WERI-Rb-1 (cell line): ENCODE measurements at places on chromosomes 12 and 14.

DNA sequence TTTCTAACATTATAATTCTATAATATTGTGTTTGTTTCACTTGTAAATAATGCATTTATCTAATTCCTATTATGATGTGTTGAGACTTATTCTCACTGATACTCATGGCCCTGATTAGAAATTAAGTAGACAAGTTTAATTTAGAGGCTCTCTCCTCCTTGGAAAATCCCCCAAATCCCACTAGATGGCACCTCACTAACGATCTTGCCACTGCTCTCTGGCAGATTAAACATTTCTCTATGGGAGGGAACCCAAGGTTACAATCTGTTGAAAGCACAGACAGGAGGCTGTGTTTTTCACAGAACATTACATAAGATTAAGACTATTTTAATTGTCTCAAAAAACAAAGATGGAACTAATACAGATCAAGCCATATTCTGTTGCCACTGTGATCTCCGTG, 318.7 kb downstream of the LRFN5 start:
- DNase-seq: peak; percentile 41

DNA sequence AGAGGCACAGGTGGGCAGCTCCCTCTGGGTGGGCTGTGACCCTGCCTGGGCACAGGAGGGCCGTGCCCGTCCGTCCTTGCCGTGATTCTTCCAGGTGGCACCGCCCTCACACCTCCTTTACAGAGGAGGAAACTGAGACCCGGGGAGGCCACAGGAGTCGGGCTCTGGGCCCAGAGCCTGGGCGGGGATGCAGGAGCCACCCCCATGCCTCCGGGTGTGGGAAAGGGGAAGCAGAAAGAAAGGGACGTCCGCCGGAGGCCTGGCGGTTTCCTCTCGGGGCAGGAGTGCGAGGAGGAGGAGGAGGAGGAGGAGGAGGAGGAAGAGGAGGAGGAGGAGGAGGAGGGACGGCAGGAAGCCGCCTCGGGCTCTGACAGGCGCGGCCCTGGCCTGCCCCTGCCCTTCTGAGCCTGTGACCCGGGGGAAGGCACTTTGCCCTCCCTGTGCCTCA, 23.0 kb downstream of the SH2B3 start:
- DNase-seq: no peak

- no peak for DNase-seq
Measured at GRCh38 chr12:54217774-54218241, 29.0 kb upstream of the SMUG1 start.

- DNase-seq: peak; percentile 54
Measured at GRCh38 chr14:106564058-106564643, 1037.8 kb downstream of the TMEM121 start.

GRCh38 chr12:117098024-117098360, 1.2 kb downstream of the TESC start:
- no peak for DNase-seq

GRCh38 chr14:96711559-96712267, 85.5 kb upstream of the VRK1 start:
- no peak for DNase-seq

- DNase-seq: no peak
Measured at GRCh38 chr14:32606301-32606700, 277.2 kb downstream of the AKAP6 start.

DNA sequence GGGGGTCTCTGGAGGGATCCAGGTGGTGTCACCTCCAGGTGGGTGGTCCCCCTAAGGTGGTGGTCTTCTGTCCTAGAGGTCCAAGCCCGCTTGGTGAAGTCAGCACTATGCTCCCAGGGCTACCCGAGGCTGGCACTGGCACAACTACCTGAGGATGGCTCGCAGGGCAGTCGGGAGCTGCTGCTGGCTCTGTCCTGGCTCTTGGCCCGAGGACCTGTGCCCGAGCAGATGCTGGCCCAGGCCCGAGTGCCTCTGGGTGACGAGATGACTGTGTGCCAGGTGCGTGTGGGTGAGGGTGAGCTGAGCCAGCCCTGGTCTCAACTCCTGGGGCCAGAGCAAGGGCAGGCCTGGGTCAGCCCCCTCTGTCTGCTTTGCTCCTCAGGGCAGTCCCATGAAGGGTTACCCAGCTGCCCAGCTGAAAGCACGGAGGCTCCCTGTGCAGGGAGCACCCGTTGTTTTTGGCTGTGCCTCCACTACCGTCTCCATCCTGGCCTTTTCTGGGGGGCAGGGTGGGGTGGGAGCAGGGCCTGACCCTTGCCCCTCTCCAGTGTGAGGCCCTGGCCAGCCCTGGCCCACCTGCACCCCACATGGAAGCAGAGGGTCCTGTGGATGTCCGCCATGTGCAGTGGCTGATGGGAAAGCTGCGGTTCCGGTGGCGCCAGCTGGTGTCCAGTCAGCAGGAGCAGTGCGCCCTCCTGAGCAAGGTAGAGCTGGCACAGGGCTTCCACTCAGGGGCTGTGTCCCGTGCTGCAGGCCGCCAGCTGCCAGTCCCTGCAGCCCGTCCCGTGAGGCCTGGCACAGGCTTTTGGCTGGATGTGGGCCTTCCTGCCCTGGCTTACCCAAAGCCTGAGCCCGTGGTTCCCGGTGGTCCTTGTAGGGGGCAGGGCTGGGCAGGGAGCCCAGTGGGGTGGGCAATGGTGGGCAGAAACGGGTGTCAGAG, 1.3 kb downstream of the TEDC1 start:
- no peak for DNase-seq

- no peak for DNase-seq
Measured at GRCh38 chr14:76767681-76768656, 6.7 kb downstream of the VASH1 start.

DNA sequence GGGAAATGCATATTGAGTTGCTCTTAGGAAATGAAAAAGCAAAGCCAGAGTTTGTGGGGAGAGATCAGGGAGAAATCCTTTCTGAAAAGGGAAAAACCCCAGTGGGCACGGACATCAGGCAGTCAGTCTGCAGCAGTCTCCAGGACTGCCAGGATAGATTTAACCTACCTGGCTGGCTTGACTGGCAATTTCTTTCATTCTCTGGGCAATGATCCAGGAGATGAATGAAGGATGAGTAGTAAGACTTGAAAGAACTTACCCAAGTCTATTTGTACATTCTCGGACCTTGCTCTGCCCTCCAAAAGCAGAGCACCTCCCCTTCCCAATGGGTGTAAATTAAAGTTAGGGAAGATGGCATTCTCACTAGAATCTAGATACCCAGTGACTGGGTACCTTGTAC, 42.9 kb downstream of the CMAS start:
- no peak for DNase-seq

DNA sequence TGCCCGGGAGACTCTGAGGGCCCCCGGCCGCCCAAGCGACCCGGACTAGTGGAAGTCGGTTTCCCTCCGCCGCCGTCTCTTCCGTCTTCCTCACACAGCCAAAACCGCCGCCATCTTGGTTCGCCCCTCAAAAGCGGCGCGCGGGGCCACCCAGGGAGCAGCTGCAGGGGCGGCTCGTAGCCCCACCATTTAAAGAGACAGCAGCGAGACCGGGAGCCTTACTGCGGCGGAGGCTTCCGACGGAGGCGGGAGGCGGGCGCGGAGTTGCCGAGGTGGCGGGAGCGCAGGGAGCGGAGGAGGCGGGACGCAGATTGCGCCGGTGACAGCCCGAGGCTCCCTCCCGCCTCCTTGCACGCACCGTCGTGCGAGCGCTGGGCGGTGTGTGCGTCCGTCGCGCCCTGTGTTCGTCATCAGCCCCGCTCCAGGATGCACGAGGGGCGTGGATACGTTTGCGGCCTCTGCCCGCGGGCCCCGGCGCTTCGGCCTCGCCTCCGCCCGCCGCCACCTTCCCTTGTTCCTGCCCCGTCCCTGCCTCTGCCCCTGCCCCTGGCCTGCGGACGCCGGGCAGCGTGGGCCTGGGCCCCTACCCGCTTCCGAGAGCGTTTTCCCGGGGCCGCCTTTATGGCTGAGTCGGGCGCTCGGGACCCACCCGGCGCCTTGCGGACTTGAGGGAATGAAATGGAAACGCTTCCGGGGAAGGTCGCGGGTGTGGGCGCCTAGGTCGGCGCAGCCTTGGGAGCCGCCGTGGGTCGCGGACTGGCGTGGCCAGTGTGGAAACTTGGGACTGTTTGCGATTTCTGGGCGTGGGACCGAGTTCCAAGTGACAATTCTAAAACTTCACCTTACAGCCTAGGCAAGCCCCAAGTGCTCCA, at the start of gene PPP4R3A:
PPP4R3A (minus strand) TSS at position 140 of the 872 bp plus-strand sequence. CDS start 663 bp downstream, outside the sequence.
- DNase-seq: peak; percentile 96

DNA sequence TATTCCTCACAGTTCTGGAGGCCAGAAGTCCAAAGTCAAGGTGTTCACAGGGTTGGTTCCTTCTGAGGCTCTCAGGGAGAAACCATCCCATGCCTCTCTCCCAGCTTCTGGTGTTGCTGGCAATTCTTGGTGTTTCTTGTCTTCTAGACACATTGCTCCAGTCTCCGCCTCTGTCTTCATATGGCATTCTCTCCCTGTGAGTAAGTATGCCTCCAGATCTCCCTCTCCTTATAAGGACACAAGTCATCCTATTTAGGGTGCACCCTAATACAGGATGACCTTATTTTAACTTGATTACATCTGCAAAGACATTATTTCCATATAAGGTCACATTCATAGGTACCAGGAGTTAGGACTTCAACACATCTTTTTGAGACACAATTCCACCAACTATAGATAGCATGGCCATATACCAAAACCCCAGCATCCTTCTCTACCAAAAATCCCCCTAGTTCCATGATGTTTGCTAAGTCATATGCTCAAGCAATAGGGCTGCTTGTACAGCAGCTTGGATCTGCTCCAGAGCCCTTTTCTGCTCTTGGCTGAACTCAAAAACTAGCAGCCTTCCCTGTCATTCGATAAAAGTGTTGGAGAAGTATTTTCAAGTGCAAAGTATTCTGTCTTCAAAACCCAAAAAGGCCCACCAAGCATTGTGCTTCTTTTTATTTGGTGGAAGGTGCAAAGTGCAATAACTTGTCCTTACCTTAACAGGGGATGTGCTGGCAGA, 79.2 kb upstream of the CMKLR1 start:
- DNase-seq: no peak

GRCh38 chr14:53062856-53063255, 90.3 kb downstream of the DDHD1 start:
- no peak for DNase-seq

DNA sequence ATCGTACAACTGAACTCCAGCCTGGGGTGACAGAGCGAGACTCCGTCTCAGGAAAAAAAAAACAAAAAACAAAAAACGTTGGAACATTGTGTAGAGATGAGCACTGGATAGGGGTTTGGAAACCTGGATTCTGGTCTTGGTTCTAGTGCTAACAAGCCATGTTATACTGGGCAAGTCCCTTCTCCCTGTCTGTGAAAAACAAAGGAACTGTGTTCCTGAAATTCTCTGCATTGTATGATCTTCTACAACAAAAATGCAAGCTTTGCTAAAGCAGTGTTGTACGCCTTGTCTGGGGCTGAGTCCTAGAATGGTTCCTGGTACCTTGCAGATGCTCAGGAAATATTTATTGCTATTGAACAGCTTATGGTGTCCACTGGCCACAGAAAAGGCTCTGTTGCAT, 13.4 kb downstream of the GPRC5D start:
- DNase-seq: no peak

DNA sequence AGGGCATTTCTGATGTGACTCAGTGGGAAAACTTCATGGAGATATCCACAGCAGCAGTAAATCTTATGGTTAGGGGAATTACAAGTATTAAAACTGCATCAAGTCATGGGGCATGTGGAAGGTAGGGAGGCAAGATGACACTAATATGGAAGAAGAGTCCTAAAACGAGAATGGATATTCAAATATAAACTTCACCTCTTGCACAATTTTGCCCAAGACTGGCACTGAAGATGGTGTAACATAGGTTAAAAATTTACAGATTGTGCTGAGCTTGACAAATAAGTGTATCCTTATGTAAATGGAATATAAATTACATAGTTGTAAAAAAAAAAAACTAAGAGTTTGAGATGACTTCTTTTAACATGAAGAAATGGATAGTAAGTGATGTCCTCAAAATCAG, 12.8 kb downstream of the ETFRF1 start:
- DNase-seq: no peak

- DNase-seq: no peak
Measured at GRCh38 chr14:71400871-71401321, 493.6 kb downstream of the PCNX1 start.

GRCh38 chr14:74948228-74949175, 6.9 kb downstream of the PGF start:
- no peak for DNase-seq

DNA sequence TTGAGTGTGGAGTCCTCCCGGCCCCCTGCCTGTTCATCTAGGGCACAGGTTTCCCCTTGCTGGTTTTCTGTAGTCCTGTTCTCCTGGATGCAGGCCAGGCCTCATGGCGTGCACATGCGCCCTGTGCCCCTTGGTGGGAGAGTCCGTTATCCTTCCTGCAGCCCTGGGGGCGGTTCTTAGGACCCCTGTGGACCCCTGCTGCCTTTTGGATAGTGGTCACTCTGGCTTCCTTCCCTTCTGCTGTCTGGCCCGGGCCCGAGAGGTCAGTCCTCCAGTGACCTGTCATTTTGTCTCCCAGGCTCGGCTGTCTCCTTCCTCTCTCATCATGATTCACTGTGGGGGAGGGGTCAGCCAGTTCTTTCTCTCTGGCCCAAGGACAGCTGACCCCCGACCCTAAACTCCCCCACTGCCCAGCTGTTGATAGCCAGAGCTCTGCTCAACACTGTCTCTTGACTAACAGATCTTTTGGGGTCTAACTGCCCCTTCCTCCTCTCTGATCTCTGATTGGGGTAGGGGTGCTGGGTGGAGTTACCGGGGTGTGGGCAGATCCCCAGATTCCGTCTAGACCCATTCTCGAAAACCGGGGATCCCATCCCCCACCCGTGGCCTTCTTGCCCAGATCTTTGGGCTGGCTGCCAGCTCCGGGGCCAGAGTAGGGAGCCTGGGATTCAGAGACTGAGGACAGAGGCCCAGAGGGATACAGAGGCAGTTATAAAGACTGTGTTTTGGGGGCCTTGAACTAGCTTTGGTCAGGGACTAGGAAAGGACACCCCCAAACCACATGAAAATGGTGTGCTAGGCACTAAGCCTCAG, 7.0 kb downstream of the CCND2 start:
- no peak for DNase-seq

DNA sequence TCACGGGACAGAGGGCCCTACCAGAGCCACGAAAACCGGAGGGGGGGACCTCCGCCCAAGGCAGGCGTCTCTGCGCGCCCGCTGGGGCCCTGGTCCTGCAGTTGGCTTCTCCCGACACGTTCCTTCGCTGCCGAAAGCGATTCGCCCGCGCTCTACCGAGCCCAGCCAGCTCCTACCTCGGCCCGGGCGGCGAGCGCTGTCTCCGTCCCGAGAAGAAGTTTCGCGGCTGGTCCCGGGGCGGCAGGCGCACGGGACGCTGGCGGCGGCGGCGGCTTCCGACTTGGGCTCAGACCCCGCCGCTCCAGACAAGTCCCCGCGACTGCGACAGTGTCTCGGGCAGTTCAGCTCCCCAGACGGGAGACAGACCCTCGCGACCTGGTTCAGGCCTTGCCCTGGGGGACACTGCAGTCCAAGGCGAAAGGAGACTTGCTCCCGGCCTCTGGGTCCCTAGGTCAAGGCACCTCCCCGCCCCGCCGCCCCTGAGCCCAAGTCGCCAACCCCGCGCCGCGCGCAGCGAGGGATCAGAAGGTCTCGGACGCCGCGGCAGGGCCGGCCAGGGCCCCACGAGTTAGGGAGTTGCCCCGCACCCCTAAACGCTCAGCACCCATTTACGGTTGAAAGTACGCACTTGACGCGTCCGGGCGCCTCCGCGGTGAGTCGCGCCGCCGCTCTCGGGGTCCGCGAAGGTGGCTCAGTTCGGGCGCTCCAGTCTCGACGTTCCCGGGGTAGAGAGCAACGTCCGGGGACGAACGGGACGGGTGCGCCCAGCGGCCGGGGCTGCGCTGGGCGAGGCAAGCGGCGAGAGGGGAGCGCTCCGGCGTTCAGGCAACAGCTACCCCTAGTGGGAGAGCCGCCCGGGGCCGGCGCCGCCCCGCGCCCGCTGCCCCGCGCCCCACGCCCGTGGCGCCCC, 1.4 kb upstream of the DIO3 start:
- no peak for DNase-seq
